Mesenteric fat pad (tissue), 1 donor: ENCODE measurements at places on chromosomes 13 and 19. TPM values are rescaled to one million over a fixed set of nuclear protein-coding genes. Genes with fewer than 3 reads are reported as not detected.

DNA sequence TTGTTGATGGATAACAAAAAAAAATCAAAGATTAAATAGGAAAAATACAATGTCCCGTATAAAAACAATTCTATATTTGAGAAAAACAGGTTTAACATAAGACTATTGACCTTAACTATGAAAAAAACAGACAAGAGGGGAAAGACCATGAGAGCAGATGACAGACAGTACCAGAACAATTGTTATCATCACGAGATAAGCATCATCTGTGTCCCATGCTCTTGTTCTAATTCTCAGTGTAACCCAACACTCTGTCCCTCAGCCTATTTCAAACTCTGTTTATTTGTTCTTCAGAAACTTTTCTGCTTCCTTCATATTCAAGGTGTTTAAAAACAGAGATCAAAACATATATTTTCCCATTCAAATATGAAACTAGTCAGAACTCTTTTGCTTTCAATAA lies 216.4 kb downstream of the PCDH9 start:
- DNase-seq: no peak

GRCh38 chr13:44819245-44819644 lies 170.0 kb downstream of the NUFIP1 start:
- no peak for DNase-seq

DNA sequence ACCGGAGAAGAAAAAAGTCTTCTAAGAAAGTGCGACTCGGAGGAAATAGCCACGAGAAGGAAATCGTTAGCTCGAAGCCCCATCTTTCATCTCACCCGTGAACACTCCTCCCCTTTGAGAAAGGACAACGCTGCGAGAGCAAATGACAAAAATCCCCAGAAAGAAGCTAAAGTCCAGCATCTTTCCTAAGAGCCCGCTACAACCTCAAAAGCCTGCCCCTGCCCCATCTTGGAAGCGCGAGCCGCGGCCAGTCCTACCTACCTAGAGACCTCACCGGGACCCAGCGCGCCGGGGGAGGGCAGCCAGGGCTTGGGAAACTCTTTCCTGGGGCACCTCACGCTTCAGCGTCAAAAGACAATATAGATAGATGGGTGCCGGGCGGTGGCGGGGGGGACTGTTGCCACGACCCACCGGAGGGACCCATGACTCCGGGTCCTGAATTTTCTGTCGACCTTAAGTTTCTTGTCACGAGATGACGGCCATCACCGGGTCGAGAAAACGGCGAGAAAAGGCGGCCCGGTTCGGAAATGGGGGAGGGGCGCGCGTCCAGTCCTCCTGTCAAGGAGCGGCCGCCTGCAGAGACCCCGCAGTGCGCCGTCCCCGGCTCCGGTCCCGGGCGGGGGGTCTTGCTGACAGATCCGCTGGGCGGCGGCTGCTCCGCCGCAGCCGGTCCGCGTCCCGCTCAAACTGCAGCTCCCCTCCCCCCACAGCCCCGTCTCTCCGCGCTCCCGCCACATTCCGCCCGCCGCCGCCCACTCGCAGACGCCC lies 65.9 kb downstream of the KCNRG start:
- DNase-seq: no peak

The C19orf33 gene
- 2.2 TPM for total RNA-seq

The NLRP5 gene
- total RNA-seq: not detected

The PRR36 gene
- total RNA-seq: not detected
